Gastroesophageal sphincter (tissue), 4 donors: ENCODE measurements at places on chromosomes 2 and 18. TPM values are rescaled to one million over a fixed set of nuclear protein-coding genes. Genes with fewer than 3 reads are reported as not detected.

UPP2 gene
- not detected for total RNA-seq

NETO1 gene
- not detected for total RNA-seq

M1AP gene
- not detected for total RNA-seq

PROC gene
- total RNA-seq, result not detected

REG1A gene
- total RNA-seq, result not detected

FBXO48 gene
- 0.57 TPM for total RNA-seq

VSNL1 gene
- total RNA-seq, result 5.2 TPM

FAM124B gene
- 7.3 TPM for total RNA-seq

TWSG1 gene
- 121 TPM for total RNA-seq

DNA sequence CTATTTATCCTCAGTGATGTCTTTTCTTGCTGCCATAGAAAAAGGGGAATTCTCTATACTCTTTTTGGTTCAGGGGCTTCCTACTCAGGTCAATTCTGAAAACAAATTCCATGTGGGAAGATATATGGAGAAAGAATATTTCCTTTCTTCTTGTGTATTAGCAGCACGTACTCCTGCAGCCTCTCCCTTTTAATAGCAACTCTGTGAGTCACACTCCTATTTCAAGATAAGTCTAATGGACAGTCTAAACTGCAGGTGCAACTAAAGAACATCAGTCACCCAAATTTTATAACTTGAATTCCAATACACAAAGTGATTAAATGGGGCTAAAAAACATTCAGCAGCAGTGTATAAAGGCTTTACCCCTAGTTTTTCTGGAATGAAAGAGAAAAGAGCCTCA lies 942.2 kb downstream of the CNTNAP5 start:
- ATAC-seq, result no peak

DNA sequence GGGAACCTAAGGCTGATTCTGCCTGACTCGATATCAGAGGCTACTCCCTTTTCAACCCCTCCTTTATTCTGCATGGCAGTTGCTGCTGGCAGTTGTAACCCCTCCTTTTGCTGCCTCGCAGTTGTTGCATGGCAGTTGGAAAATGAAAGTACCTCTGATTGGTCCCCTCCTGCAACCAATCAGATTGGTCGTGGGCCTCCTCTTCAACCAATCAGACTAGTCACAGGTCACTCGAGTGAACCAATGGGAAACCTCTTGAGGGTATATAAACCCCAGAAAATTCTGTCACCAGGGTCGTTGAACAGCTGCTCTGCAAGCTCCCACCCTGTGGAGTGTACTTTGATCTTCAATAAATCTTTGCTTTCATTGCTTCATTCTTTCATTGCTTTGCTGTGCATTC lies 294.3 kb upstream of the SLC8A1 start:
- no peak for ATAC-seq

DNA sequence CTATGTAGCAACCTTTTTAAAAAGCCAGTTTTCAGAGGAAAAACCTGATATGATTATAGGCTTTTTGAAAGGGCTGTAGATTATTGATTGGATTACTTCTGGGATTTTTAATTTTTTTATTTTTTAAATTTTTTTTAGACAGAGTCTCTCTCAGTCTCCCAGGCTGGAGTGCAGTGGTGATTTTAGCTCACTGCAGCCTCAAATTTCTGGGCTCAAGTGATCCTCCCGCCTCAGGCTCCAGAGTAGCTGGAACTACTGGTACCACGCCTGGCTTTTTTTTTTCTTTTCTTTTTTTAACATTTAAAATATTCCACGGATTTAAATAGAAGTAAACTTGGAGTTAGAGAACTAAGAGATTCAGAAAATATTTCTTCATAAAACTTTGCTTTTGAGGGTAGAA lies 1.2 kb downstream of the MRPL19 start:
- no peak for ATAC-seq

DNA sequence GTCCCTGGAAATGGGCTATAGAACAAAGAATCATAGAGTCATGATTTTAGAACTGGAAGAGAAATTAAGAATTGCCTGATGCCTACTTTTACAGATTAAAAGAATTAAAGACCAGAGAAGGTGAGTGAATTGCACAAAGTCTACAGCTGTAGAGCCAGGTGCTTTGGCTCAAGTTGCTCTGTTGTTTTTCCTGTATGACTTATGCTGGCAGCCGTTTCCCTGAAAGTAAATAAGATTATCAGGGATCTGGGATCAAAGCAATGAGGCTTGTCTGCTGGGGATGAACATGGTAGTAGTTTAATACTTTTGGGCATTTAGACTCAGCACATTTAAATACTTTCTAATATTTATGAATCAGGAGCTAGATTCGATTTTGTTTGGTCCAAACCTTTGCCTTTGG lies 166.9 kb downstream of the PRPF40A start:
- no peak for ATAC-seq

DNA sequence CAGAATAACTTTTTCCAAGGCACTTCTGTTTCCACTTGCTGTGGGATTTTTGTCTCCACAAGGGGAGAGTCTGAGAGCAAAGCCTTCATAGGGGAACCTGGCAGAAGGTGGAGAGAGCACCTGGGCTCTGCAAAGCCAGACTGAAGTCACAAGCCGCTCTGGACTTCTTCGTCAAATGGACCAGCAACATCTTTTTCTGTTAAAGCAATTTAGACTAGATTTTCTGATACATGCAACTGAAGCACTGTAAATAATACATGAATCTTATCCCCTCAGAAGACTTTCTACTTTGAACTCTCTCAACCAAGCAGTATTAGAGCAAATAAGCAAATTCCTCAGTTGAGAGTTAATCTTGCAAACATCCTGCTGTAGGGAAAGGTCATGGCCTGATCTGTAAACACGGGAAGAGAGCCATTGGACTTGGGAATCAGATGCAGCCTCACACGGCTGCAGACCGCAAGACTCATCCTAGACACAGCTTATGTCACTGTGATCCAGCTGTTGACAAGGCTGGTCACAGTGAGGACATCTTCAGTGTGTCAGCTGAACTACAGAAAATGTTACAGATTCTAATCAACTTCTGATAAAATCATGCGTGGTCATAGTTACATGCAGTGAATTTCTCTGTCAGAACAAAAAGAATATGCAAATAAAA lies 3.2 kb downstream of the SH3YL1 start:
- ATAC-seq, result no peak

DNA sequence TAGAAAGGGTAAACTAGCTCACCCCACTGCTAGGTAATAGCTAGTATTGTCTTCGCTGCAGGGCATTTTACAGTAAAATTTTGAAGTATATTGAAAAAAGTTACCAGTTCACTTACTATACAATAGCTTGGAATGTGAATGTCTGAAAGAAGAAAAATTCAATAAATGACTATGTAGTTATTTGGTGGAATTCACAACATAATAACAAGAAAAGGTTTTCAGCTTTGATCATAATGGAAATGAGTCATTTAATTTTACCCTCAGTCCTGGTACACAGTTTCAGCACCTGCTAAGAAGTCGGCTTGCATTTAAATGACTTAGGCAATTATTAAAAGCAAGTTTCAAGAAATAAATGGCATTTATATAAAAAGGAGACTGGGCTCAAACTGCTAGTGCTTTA lies 90.4 kb downstream of the NUP35 start:
- no peak for ATAC-seq

DNA sequence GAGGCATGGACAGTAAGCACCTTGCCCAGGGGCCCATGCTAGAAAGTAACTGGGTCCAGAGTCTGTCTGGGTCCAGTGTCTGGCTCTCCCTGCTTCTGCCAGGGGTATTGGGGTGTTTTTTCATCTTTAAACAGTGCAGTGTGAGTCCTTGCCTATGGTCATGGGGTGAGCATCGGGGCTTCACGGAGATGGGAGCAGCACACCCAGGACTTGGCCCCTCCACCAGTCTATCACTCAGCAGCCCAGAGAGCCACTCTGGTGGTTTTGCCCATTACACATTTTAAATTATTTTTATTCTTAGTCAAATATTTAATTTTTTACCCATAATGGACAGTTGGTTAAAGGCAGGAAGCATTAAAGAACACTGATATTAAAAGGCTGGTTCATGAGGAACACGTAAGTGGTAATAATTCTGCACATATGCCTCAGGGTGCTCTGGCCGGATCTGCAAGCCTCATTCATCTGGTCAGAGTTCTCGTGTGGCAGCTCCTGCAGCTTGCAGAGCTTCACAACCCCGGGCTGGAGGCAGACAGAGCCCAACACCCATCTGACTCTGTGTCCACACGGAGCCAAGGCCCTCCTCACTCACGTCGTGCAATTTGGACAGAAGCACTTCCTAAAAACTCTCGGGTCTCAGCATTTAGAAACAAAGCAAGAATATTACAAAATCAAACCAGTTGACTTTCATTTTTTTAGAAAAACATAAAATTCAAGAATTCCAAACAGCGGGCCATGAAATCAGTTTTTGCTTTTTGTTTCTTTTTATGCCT lies 204.1 kb downstream of the CTIF start:
- ATAC-seq, result peak; percentile 84

- ATAC-seq, result no peak
Observed at GRCh38 chr2:209900638-209901037, 101.8 kb upstream of the RPE start.

DNA sequence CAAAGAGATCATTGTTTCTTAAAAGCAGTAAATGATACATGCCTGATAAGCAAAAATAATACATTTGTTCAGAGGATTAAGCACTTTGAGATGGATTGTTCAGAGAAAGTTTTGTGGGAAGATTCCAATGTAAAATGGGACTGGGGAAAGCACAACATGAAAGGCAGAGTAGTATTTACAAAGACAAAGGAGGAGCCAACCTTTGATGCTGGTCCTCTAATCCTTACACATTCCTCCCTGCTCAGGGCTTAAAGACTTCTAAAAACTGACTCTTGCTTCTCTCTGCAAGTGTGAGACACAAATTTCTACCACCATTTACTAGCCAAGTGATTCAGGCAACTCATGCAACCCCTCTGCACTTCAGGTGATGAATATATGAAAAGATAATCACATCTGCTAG lies 47.2 kb upstream of the REG3G start:
- no peak for ATAC-seq

DNA sequence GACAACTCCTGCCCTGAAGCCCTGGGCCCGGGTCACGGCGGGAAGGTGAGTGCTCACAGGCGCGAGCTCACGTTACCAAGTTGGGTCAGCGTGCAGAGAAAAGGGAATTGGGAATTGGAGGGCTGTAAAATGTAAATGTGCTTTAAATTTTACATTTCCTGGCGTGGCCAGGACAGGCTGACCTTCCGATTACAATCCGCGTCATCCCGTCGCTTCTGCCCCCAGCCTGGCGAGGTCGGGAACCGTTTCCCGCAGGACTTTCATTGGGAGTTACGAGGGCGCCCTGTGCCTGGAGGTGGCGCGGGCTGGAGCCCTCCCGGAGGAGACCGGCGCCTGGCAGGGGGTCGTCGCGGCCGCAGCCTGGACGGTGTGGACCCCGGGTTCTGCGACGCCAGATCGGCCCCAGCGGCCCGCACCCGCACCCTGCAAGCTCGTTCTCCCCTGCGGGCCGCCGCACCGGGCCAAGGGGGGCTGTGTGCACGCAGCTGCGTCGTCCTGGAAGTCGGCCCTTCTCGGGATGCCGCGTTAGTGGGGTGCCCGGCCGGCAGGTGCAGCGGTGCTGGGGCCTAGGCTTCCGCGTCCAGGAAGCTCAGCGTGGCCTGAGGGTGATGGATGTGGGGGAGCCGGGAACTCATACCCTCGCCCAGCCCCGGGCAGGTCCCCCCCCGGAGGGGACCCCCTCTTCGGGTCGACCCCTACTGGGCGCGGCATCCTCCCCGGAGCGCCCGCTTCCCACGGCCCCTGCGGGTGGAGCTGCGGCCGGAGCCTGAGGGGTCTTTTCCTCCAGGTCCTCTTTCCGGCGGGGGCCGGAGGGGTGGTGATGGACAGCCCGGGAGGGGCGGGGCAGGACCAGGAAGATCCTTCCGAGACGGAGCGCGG lies 63.9 kb downstream of the LRRFIP1 start:
- ATAC-seq, result peak; percentile 4

DNA sequence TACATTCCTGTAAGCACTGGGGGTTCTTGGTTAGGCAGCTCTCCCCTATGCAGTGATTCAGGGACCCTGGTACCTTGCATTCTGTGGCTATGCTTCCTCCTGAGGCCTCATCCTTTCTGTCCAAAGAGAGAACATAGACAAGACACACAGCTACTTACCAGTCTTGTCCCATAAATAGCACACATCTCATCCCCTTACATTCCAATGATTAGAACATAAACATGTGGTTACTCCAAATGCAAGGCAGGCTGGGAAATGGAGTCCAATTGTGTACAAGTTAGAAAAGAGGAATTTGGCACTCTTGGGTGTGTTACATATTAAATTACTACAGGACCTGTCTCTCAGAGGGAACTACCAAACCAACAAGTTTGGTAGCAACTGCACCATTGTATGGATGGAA lies 171.3 kb downstream of the ARHGAP15 start:
- no peak for ATAC-seq

DNA sequence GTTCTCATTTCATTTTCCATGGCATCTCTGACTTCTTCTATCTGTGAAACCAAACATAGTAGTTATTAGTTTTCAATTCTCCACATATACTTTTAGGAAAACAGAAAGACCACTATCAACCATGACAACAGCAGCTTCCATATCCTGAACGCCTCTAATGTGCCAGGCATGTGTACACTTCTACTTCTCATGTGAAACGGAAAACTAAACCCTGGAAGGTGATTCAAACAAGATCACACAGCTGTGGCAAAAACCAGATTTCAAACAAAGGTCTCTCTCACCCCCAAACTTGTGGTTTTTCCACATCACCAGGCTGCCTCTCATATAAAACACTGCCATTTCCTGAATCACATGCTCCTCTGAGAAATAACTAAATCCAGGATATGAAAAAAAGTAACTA lies 41.8 kb downstream of the PTCD3 start:
- ATAC-seq, result no peak

DNA sequence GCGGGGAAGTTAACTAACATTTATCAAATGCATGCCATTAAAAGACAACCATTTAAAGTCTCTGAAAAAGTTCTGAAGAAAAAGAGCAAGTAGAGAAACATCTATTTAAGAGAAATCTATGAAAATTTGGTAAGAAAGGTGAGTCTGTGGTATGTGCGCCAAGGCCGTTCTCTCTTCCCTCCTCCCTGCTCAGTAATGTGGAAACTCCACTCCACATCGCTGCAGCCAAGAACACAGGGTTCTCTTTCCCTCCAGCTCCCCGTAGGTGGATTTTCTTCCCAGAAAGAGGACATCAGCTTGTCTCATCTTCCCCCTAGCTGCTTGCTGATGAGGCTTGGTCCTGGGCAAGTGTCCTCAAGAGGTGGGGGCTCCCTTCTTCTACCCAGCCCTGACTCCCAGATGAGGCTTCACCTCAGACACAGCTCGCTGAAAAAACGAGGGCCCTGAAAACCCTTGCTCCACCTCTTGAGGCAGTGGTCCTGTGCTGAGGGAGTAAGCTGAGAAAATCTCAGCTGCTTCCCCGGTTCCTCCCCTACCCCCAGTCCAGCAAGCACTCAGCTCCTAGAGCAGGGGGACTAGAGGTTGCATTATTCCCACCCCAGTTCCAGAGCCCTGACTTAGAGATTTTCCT lies 45.8 kb upstream of the PTPRM start:
- ATAC-seq, result no peak

- no peak for ATAC-seq
Observed at GRCh38 chr18:79309614-79310358, 85.9 kb upstream of the NFATC1 start.

DNA sequence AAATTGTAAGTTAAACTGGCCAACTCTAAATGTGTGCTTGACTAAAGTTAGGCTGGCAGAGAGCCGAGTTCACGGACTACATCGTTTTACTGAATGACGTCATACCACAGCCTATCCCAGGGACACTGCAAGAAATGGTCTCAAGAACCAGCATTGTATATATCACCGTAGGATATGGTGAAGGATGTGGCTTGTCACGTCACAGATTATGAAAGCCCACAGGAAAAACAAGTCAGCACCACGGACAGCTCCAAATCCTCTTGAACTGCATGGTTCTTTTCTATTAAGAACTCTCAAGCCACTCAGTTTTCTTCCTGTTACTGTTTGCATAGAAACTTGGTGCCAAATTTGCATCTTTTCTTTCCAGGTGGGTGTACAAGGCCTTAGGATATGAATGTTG lies 85.1 kb upstream of the ACAA2 start:
- no peak for ATAC-seq
